ENCODE measurements at places on chromosomes 2 and 18.
A peak's percentile ranks its signal among the peaks of the same experiment; 100 is the strongest.

- no peak for DNase-seq
Observed at GRCh38 chr2:144824306-144825080, 304.6 kb upstream of the ZEB2 start.

GRCh38 chr2:148593421-148593820, 51.1 kb upstream of the EPC2 start:
- no peak for DNase-seq

DNA sequence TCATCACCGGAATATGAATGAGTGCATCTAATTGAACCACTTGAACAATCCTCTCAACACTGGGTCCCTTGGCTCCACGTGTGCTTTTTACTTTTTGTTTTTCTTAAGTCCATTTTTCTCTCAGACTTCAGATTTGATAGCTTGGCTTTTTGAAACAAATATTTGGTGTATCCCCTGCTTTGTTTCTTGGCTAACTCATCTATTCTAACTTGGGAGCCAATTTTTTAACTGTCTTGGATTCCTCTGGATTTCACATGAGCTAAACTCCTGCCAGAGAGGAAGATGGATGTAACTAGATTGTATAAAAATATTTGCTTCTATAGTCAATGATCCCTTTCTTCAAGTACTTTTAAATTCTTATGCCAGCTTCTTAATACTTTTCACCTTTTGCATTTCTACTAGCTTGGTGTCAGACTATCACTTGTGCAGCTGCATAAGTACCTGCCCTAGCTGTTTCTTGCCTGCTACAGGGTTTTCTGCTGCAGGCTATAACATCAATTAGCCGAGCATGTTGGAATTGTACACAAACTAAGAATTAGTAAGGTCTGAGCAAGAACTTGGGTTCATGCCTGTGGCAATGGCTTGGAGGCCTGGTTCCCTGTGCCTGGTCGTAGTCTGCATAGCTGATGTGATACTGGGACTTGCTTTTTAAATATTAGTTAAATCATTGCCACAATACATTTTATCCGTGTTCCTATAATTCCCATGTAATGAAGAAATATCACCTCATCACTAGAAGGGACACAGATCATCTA, 281.5 kb downstream of the EN1 start:
- DNase-seq: no peak

DNA sequence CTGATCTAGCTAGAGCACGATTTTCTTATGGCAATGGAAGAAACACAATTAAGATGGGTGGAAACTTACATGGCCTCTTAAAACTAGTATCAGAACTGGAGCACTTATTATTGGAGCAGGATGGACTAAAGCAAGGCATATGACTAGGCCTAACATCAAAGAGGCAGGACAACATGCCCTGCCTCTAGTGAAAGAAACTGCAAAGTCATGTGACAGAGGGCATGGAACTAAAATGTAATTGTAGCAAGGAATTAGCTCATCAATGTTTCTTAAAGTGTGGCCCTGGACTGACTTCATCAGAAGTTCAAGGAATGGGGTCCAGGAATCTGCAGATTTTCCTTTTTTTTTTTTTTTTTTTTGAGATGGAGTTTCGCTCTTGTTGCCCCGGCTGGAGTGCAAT, 5.3 kb upstream of the EIF2AK3 start:
- DNase-seq: no peak

GRCh38 chr2:121707920-121708361, 28.7 kb downstream of the NIFK start:
- no peak for DNase-seq

DNA sequence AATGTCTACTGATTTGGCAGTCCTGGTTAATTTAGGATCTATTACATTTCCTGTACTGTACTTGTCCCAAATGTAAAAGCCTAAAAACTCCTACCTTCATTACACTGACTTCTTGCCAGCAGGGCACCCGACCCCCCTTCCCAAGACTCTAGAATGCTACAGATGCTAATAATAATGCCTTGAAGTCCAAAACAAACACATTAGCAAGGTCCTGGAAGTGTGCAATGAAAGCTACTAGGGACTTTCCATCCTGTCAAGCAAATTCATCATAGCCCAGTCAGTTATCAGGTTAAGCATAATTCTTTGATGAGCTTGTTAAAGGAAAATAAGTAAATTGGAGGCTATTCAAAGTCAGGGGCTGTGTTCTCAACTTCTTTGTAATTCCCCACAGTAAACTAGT, 115.3 kb upstream of the RBBP8 start:
- DNase-seq: no peak

DNA sequence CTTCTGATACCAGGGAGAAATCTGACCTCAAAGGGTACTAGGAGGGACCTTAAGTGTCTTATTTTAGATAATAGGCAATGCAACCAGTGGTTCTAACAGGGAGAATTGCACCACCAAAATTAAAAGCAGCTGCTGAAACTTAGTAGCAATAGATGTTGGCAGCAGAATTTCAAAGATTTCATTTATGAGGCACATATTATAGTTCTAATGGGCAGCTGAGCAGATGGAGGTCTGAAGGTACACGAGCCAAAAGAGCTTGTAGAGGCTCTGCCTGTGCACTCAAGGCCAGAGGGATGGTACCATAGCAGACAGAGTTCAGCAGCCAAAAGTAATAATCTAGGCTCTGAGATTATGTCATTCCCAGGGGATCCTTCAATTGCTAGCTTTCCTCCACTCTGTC, 87.3 kb upstream of the NCKAP5 start:
- no peak for DNase-seq

GRCh38 chr2:9937968-9938367, 13.5 kb upstream of the GRHL1 start:
- peak; percentile 33 for DNase-seq

DNA sequence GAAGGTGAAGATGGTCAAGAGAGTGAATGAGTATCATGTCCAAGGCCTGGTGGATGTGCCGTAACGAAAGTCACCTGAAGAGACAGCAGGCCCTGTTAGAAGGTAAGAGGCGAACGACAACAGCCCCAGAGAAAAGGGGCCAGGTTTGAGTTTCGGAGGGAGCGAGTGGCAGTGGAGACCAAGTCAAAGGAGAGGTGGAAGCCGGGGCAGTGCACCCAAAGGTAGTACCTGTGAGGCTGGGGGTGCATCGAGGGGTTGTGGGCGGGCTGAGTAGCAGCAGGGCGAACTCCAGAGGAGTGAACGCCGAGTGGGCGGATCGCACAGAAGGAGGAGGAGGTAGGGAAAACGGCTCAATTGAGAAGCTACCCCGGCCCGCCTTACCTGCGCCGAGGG, 358 bp downstream of the USP37 start:
- no peak for DNase-seq

GRCh38 chr2:144300632-144301031, 219.3 kb downstream of the ZEB2 start:
- no peak for DNase-seq

GRCh38 chr2:75548036-75548573, 12.6 kb downstream of the EVA1A start:
- no peak for DNase-seq

DNA sequence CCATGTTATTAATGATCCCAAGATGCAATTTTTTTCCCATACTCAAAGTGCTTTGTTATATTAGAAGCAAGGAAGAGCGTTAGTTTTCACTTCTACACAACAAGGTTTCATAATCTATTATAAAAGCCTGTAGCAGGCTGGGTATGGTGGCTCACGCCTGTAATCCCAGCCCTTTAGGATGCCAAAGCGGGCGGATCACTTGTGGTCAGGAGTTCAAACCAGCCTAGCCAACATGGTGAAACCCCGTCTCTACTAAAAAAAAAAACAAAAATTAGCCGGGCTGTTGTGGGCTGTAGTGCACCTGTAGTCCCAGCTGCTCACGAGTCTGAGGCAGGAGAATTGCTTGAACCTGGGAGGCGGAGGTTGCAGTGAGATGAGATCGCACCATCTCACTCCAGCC, 19.0 kb upstream of the SERPINB2 start:
- DNase-seq: no peak

DNA sequence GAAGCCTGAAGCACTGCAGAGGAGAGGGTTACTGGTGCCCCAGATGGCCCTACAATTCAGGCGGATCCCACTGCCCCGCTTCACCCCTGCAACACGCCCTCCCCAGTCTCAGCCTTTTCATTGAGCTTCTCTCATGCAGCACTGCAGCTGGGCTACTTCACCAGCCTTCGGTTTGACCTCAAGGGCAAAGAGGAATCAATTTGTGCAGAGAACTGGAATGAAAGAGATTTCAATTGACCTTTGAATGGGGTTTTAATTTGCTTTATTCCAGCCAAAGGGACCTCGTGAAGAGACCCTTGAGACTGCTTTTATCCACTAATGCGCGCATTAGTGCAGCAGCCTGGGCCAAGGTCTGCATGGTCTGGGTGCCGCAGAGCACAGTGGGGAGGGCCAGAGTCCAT, 8.8 kb upstream of the POMC start:
- DNase-seq: no peak

DNA sequence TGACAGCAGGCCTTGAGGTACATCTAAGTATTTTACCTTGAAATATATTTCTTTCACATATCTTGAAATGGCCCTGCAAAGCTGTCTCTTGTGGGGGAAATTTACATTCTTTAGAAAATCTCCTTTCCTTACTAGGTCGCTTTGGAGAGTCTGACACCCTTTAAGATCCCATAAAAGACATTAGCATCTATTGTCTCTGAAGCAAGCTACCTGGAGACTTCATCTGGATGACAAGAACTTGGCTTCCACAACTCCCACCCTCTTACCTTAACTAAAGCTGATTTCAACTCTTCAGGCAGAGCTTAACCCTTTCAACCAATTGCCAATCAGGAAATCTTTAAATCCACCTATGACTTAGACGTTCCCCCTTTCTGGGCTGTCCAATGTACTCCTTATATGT, 219.3 kb downstream of the PIEZO2 start:
- no peak for DNase-seq

GRCh38 chr2:176562359-176563078, 293.3 kb downstream of the MTX2 start:
- no peak for DNase-seq

DNA sequence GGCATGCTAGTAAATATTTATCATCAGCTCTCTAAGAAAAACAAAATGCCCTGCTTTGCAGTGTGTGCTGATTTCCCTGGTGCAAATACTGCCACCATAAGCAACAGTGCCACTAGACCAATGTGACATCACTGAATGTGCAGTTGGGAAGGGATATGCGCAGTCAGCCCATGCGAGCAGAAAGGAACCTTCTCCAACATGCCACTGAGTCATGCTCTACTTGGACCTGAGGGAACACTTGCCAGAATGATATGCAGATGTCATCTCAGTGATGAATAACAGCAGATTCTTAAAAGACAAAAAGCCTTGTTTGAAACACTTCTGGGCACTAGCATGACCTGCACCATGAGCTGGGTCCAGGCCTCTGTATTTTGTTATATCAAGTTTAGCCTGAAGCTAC, 55.3 kb upstream of the REL start:
- no peak for DNase-seq

DNA sequence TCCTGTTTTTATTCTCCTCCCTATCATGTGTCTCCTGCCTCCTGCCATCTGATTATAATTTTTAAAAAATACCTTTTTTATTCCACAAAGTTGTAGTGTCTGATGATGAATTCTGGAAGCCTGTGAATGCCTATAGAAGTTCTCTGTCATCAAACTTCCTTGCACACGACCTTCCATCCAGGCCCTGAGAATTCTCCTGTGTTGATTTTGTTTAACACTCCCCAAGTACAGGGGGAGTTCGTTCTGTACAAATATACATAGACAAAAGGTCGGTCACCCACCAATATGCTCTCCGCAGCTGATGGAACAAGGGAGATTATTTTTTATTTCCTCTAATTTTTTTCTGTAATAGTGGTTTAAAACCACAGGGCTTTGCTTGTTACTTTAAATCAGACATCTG, 232.5 kb downstream of the PIEZO2 start:
- no peak for DNase-seq

GRCh38 chr18:76547296-76547695, 52.3 kb upstream of the ZNF516 start:
- DNase-seq: no peak

Data from D341Med (cell line).